Aorta (tissue), 5 donors: ENCODE measurements at places on chromosomes 6 and 20.

DNA sequence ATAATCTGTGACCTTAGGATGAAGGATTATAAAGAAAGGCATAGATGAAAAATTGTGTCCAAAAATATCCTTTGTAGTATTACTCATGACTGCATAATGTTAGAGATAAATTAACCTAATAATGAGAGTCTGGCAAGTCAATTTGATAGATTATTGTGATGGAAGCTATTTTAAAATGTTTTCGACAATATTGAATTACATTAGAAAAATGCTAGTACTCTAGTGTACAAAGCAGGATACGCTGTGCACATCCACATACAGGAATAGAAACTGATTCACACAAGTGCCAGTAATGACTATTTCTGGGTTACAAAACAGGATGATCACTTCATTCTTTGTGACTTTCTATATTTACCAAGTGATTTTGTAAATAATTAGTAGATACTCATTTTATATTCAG is 3.3 kb downstream of the SLC17A2 start:
- DNase-seq, result no peak

GRCh38 chr20:14712302-14712739 is 374.9 kb upstream of the FLRT3 start:
- no peak for DNase-seq

DNA sequence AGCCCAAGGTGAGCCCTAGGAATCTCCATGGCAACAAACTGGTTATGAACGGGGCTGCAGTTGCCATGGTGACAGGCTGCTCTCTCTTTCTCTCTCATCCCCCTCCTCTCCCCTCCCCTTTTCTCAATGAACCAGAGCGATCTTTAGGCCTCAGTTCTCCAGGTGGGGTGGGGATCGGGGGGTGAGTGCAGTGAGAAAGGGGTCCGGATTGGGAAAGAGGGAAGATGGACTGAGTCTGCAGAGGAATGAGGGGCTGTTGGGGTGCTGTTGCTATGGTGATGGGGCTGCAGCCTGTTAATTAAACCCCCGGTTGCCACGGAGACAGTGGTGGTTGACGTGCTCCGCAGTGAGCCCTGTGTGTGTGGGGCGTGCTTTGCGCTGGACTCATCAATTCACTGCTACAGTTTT is 3.6 kb upstream of the SLC12A5 start:
- DNase-seq, result no peak

DNA sequence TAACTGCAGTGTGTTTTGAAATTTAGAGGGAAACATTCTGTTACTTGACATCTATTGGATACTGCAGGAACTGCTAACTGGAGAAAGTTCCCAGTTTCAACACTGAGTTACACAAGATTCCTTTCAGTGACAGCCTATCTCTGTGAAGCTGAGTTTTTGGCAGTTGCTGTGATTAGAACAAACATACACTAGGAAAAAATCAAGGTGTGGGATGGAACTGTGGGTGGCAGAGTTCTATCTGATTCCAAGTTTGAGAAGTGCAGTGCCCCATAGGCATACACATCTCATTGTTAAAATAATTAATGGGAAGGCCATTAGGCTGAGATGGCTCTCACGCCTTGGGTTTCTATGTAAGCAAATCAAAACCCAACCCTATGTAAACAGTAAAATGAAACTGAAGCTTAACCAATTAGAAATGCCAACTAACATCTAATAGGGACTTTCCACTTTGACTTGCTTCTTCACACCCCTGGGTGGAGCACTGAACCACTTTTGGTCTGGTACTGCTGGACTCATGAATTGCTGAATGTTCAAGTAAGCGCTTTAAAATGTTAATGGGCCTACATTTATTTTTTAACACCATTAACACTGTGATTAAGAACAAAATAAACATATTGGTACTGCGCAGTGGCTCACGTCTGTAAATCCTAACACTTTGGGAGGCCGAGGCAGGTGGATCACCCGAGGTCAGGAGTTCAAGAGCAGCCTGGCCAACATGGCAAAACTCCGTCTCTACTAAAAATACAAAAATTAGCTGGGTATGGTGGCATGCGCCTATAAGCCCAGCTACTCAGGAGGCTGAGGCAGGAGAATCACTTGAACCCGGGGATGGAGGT is 55.2 kb upstream of the TBC1D7 start:
- DNase-seq, result no peak

DNA sequence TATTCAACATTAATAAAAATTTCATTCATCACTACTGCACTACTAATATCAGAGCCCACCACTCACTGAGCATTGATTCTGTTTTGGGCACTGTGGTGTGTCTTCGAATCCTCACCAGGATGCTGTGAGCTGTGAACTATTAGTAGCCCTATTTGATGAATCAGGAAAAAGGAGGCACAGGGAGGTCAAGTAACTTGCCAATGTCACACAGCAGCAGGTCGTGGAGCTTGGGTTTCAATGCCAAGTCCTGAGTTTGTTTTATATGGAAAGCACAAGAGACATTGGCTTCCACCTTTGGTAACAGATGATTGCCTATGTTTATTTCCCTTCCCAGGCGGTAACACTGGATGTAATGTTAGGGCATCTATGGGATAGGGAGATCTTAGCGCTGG is 15.0 kb downstream of the NQO2 start:
- DNase-seq, result no peak

DNA sequence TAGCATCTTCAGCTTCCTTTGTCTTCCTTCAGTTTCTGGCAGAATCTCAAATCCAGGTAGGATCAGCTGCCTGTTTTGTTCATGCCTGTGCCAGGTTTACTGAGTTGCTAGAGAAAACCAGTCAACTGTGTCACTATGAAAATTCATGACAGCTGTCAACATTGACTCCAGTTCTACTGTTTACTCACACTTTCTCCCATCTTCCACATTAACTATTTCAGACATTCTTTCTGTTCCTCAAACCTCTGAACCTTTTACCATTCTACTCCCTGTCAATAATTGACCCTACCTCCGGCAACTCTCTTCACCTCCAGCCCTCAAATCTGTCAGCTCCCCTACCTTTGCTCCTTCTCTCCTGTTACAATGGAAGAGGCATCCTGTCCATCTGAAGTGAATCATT is 8.5 kb downstream of the ENPP4 start:
- DNase-seq, result no peak

GRCh38 chr6:3386374-3386857 is 70.4 kb downstream of the SLC22A23 start:
- no peak for DNase-seq

- no peak for DNase-seq
Measured at GRCh38 chr20:59788811-59789397, 144.5 kb downstream of the SYCP2 start.

GRCh38 chr6:166925141-166925996 is 31.0 kb downstream of the RNASET2 start:
- no peak for DNase-seq

- DNase-seq, result no peak
Measured at GRCh38 chr6:107032051-107032450, 4.1 kb downstream of the MTRES1 start.
